Activated CD8-positive, alpha-beta memory T cell treated with anti-CD3 and anti-CD28 coated beads, Interleukin-2, amount 10 ng/mL, durations not matched to agents 7 days and 5 days (primary cell): ENCODE measurements at places on chromosomes 13 and 19.

DNA sequence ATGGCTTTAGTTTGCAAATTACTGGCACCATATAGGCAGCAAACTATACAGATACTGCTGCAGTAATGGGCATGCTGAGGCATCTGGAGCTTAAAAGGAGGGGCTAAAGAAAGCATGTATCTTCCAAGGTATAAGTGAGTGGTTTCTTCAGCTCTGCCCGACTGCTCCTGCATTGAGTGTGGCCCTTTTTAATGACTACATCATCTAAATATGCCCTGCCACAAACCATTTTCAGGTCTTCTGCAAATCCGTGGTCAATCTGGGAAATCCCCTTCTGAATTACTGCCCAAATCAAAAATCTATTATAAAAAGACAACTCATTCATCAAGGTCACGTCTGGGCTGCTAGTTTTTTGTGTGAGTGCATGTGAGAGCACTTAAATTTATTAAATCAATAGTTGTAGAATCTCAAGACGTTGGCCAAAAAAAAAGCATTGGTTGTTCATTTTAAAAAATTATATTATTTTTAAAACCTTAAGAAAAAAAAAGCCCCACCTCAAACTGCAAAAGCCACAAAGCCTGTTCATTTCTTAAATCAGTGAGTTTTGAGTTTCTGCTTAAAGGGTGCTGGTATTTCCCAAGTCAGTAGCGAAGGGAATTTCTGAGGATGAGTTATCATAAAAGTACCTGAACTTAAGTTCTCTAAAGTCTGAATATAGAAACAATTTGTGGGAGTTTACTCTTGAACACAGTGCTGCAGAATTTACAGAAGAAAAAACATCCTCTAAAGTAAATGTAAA lies 16.3 kb downstream of the LCP1 start:
- peak; percentile 72 for DNase-seq

GRCh38 chr13:45943965-45944364 lies 92.4 kb upstream of the SIAH3 start:
- DNase-seq = no peak

DNA sequence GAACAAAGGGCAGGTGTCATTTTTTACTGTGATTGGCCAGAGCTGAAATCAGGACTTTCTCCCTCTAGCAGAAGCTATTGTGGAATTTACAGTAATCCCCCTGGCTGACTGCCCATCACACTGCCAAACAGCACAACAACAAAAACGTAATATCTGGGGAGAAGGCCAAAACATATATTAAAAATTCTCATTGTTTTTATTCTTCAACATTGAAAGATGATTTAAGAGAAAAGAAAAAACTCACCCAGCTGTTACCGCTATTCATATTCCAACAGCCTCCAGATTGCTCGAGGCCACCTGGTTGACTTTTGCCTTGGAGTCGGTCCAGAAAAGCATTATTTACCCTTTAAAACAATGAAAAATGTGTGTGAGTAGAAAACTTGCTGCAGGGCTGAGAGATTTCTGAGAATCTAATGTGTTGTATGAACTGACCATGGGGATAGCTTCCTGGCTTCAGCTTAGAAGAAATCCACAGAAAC lies 97.2 kb downstream of the EPSTI1 start:
- DNase-seq = no peak

GRCh38 chr13:85316506-85317025 lies 482.7 kb downstream of the SLITRK6 start:
- DNase-seq = no peak

DNA sequence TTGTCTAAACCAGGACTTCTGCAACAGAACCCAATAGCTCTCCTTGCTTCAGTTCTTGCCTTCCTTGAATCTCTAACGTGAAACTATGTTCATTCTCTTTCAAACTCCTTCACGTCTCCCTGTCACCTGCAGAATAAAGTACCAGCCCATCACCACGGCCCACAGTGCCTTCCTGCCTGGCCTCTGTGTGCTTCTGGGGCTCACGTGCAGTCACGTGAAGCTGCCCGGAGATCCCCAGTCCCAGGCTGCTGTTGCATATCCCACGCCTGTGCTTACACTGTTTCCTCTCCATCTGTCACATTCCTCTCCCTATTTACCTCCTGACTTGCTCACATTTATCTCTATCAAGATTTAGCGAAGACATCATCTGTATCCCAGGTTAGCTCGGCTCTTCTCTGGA lies 102.8 kb downstream of the STARD13 start:
- no peak for DNase-seq

GRCh38 chr19:45887200-45887710 lies 1.3 kb upstream of the IRF2BP1 start:
- no peak for DNase-seq

DNA sequence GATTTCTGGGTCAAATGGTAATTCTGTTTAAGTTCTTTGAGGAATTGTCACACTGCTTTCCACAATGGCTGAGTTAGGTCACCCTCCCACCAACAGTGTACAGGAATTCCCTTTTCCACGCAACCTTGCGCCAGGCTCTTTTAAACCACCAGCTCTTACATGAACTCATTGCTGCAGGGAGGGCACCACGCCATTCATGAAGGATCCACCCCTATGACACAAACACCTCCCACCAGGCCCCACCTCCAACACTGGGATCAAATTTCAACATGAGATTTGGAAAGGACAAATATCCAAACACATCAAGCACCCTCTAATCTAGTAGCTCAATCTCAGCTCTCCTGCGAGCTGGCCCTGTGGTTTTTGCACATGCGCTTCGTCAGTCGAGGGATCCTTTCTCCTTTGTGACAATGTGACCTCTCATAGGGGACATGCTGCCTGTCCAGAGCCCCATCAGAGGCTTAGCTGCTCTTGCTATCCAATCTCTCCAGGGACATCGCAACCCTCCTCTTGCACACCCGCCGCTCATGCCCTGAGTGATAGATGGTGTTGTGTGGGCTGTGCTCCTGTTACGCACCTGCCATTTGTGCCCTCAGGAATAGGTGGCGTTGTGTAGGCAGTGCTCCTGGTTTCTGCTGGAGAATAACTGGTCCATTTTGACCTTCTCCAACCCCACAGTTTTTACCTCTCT lies 328.0 kb downstream of the UQCRFS1 start:
- no peak for DNase-seq

DNA sequence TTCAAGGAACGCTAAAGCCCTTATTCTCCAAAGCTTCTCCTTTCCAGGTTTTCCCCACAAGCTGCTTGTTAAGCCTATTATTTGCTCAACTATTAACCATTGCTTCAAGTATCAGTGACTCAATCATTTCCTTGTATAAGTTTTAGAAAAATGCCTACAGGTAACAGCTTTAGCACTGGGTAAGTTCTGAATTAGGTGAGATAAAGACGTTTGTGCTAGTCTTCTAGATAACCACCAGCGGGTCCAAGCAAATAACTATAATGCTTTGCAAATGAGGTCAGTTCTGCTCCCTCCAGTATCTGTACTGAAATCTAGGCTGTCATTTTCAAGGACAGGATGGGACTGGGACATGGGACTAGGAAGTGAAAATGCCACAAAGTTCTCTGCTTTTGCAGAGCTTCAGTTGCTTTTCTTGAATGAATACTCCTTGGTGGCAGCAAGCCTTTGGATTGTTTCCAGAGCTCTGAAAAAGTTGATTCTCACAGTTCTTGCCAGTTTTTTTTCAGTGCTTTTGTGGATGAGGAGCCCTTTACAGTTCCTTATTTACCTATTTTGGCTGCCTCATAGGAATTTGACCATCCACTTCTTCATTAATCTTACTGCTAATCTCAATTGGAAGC lies 1487.7 kb downstream of the EFNB2 start:
- no peak for DNase-seq

- no peak for DNase-seq
These were observed 79.1 kb upstream of the SPATA13 start for GRCh38 chr13:24081387-24081786.

DNA sequence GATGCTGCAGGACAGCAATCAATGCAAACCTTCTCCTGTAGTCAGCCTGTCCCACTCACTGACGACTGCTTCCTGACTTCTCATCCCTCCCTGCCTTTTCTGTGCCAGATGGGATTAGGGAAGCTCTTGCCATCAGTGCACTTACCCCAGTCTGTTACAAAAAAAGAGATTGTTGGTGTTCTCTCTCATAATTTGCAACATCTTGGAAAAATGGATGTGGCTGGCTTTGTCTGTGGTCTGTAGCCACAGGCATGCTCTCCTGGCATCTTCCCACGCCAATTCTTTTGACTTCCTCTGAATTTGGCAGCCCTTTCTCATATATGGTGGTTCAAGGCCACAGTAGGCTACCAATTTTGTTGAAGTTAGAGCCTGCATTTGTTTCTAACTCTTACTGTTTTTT lies 11.6 kb upstream of the HTR2A start:
- DNase-seq = no peak

DNA sequence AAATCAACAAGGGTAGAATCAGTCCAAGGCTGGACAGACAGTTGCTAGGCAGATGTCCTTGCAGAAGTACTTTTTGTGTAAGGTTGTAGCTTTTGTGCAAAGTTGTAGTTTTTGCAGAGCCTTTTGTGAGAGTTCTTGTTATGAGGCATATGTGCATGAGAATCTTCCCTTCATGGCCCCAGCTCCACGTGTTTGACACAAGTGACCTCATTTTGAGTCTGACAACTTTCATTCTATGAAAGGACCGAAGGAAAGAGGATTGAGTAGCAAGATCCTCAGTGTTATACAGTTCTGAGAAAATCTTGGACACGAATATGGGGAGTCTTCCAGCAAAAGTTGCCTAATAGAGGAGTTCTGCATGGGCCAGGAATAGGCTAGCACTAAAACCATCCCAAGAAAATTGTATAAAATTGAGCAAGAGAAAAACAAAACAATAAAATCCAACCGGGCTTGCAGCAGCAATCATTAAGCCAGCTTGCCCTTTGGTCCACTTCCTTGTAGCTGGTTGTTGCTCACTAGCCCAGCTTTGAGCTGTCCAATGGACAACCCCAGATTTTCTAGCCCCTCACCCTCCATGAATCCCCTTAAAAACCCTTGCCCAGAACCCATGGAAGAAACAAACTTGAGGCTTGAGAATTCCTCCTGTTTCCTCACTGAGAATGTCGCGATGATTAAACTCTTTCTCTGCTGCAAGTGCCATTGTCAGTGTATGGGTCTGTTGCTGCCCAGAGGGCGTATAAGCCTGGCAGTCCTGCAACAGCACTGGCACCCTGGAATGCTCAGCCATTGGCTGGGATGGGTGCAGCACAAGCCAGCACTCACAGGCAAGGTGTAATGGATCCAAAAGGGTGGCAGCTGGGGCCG lies 6.5 kb downstream of the EPSTI1 start:
- DNase-seq = no peak

GRCh38 chr13:33496336-33496735 lies 210.8 kb upstream of the STARD13 start:
- DNase-seq = no peak

DNA sequence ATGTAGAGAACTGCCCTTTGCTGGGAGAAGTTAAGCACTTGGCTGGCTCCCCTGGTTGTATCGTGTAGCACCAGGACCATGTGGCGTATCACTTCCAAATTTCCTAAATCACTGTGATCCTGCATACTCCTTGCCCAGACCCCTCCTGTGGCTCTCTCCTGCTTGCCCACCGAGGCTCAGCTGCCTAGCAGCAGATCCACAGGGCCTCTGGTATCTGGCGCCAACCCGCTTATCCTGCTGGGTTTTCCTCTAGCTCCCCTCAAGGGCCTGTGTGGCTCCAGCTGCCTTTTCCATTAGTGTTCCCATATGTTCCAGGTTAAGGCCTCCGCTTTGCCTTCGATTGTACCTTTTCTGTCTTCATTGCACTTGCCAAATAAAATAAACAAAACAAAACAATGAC lies 16.5 kb downstream of the LRCH1 start:
- no peak for DNase-seq

DNA sequence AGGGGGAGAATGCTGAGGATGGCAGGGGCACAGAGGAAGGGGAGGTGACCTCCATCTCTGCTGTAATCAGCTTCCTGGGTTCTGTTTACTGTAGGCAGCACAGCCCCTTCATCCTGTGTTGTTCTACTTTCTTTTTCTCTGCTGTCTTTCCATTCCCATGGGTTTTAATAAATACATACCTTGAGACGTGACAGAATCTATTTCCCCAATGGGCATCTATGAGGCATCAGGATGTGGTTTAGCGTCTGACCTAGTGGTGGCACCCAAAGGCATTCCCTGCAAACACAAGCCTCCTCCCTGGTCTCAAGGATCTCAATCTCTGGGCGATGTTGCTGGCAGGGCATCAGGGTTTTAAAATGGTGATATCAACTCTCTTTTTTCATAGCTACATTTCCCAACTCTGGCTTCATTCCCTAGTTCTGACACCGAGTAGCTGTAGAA lies 60.8 kb downstream of the ALOX5AP start:
- DNase-seq = no peak

GRCh38 chr19:46341937-46342336 lies 5.0 kb upstream of the PPP5C start:
- no peak for DNase-seq

GRCh38 chr19:4593409-4593851 lies 33.9 kb upstream of the SEMA6B start:
- no peak for DNase-seq

GRCh38 chr13:34546344-34547250 lies 395.5 kb upstream of the NBEA start:
- DNase-seq = no peak

DNA sequence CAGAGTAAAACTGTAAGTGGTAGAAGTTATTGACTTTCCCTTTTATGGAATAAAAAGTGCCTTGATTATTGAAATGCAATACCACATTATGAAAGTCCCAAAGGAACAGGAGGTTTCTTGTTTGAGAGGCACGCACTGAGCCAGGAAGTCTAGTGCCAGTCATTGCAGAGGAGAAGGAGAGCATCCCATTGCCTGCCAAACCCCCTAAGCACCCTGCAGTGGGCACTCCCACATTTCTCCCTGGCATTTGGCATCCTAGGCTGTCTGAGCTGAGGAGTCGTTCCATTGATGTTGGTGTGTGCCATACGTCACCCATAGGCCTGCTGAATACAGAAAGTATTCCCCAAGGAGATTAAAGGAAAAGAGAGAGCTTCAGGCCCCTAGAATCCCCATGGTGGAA lies 85.7 kb upstream of the MBNL2 start:
- no peak for DNase-seq

DNA sequence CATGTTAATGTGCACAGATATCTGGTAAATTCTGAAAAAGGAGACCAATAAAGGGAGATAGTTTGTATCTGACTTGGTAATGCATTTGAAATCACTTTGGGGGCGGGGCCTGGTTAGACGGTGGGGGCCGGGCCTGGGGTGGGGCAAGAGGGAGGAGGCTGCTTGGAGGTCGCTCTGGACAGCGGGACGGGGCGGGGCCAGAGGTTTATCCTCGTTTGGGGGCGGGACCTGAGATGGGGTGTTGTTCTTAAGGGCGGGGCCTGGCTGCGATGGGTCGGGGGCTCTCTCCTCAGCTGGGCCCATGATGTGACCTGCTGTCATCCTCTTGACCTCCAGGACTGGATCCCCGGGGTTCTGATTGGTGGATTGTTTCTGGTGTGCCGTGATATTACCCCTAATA lies 4.9 kb upstream of the ZNF808 start:
- DNase-seq = no peak
